ENCODE measurements at places on chromosomes 3 and 15. TPM values are rescaled to one million over a fixed set of nuclear protein-coding genes. Genes with fewer than 3 reads are reported as not detected.

DNA sequence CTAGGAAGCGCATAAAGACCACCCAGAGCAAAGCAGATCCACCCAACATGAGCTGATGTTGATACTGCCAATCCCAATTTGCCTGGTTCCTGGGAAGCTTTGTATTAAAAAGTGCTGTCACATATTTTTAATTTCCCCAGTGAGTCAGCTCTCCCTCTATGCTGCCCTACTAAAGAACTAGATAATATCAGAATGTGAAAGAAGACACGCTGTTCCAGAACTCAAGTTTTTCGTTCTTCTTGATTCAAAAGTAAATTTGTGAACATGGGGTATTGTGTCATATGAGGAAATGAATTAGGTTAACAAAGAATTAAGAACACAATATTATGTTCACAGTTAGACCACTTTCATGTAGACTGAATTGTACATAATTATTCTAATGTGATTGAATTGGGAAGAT is 734.2 kb upstream of the ALCAM start:
- DNase-seq, result no peak

DNA sequence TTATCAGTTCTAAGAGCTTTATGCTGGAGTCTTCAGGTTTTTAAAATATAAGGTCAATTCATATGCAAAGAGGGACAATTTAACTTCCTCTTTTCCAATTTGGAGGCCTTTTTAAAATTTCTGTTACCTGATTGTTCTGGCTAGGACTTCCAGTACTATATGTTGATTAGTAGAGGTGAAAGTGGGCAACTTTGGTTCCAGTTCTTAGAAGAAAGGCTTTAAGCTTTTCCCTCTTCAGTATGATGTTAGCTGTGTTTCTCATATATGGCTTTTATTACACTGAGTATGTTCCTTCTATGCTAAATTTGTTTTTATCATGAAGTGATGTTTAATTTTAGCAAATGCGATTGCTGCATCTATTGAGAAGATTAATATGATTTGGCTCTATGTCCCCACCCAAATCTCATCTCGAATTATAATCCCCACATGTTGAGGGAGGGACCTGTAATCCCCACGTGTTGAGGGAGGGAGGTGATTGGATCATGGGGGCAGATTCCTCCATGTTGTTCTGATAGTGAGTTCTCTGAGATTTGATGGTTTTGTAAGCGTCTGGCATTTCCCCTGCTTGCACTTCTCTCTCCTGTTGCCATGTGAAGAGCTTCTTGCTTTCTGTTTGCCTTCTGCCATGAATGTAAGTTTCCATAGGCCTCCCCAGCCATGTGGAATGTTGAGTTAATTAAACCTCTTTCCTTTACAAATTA is 33.8 kb downstream of the FAIM start:
- no peak for DNase-seq

GRCh38 chr3:10981961-10982360 is 10.6 kb upstream of the SLC6A1 start:
- no peak for DNase-seq

DNA sequence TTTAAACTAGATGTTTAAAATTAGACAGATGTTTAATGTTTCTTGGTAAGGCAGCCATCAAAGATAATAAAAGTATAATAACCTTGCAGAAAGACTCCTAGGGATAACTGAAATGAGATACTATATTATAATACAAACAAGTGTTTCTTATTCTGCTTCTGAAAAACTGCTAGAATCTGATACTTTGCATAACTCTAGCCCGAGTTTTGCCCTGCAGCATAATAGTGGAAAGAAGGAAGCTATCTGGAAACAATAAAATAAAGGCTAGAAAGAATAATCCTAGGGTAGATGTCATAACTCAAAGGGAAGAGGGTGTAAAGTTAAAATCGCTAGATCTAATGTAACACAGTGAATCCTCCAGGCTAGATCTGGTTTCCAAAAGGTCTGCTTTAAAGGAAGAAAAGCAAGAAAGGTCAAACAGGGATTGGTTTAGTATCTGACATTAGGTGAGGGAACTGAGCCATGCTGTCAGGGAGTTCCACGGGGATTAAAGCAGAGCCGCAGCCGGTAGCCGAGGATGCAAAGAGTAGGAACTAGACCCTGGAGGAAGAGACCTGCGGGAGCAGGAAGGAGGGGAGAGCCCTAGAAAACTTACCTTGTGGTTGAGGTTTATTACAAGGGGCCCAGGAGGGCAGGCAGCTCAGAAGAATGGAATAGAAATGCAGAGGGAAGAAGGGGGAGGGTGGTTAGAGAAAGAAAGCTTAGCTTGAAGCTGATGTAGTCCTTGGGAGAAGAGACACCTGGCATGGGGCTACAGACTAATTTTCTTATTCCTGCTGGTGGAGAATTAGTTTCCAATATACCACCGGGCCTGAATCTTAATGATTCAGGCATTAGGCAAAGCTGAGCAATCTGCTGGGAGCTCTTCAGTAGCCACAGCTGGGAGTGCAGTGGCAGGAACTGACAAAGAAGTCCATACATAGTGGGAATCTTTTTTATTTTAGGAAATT is 46.1 kb upstream of the TUSC7 start:
- no peak for DNase-seq

- DNase-seq, result peak; percentile 25
These were observed 78.8 kb downstream of the AAGAB start for GRCh38 chr15:67175643-67176071.

DNA sequence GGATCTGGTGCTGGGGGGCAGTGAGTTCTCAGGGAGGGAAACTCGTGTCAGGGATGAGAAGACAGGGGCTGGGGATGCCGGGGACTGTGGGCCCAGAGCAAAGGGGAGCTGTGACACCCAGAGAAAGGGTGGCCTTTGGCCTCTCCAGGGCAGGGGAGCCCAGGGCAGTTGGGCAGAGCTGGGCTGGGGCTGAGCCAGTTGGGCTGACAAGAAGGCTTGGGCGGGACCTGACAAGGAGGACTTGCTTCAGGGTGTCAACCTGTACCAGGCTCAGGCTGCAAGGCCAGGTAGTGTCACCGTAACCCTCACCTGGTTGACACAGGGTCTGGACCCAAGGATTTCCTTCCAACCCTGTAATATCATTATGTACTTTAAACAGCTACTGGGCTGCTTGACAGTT is 13.2 kb upstream of the ANPEP start:
- DNase-seq, result no peak

- no peak for DNase-seq
These were observed 130.2 kb upstream of the TOPAZ1 start for GRCh38 chr3:44111482-44111881.

- peak; percentile 73 for DNase-seq
These were observed 72.7 kb downstream of the DZIP3 start for GRCh38 chr3:108662142-108662738.

GRCh38 chr3:15519096-15519495 is 2.4 kb downstream of the COLQ start:
- no peak for DNase-seq

- no peak for DNase-seq
These were observed 197.7 kb downstream of the RBMS3 start for GRCh38 chr3:29478611-29479010.

DNA sequence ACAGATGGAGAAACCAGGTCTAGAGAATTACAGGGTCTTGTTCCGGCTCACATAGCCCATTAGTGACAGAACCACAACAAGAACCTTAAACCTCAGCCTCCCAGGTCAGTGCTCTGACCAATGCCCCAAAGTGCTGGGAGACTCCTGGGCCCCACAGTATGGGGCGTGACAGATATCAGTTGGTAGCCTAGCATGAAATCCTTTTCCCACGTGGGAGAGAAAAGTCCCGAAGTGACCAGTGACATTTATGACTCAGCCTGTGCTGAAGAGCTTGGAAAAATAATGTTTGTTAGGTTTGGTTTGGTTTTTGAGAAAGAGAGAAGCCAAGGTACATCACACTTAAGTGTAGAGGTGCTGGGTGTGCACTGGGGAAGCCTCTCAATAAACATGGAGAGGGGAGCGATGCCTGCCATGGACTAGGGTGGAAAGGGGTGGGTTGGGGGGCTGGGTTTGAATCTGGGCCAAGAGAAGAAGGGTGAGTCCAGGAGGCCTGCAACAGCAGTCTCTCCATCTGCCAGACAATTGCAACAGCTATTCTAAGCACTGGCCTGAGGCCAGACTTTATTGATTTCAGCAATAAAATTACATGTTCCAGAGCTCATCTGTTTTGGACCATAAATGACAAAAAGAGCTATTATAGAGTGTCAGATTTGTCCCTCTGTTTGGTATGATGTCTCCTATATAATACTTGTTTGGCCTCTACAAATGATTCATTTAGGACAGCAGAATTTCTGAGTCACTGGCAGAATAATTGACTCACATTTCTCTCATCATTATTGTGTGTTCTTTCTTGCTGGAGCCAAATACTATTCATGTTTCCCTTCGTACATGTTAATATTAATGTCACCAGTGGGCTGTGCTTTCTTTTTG is 43.4 kb downstream of the C2CD4A start:
- peak; percentile 96 for DNase-seq

- no peak for DNase-seq
These were observed 65.0 kb downstream of the AAGAB start for GRCh38 chr15:67189326-67190051.

- peak; percentile 50 for DNase-seq
These were observed 26.2 kb downstream of the POLR2M start for GRCh38 chr15:57732526-57733331.

- peak; percentile 61 for DNase-seq
These were observed 3.3 kb downstream of the HES1 start for GRCh38 chr3:194139071-194139813.

DNA sequence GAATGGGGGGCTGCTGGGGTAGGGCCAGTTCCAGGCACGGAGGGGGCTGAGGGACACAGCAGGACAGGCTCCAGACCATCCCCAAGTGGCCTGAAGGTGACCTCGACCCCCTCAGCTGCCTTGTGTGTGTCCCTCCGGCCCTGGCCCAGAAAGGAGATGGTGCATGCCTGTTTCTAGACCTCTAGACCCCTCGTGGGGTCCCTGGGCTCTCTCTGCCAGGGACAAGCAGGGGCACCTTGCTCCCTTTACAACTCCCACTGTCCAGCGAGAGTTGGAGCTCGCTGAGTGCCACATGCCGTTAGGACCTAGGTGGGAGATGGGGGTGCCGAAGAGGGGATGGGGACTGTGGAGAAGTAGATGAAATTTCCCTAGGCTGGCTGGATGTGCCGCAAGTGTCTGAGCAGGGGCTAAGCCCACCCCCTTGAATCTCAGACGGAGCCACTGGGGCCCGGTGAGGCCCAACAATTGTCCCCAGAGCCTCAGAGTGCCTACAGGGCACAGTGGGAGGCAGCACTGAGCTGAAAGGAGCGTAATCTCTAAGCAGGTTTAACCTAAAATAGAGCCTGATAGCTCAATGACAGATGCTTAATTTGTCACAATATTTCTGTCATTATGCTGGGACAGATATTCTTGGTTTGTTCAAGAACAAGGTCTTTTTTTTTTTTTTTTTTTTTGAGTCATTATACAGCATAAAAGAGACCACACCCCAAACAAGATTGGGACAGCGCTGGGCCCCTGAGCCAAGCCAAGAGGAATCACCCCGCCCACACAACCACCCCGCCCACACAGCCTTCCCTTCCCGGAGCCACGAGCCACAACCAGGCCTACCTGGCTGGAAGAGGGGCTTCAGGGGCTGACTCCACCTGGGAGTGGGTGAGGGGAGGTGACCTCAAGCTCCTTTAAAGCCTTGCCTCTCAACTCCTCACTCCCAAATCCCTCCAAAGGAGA is 23.6 kb upstream of the KLF13 start:
- DNase-seq, result no peak

GRCh38 chr3:70550723-70551319 is 238.4 kb upstream of the MDFIC2 start:
- DNase-seq, result peak; percentile 48

DNA sequence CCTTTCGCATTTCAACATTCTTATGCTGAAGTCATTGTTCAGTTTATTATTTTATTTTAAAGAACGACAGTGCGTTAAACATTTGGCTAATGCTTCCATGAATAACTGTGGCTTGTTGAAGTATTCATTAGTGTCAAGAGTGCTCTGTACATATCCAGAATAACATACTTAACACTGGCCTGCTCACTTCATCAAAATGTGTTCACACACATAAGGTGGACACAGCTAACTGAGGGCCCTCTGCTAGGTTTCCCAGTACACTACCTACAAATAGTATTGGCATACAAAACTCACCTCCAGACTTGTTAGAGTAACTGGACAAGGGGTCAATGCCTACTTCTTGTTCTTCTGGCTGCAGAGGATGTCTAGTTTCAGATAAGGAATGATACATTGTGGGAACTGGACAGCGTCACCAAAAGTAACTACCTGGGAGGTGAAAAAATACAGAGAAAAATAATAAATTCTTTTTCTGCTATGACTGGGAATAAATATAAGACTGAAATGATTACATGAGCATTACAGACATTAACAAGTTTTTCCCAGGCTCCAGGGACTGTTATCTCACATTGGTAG is 234.2 kb downstream of the TBC1D5 start:
- no peak for DNase-seq

The ROPN1 gene
- total RNA-seq, result not detected

The CKMT1A gene
- total RNA-seq, result not detected

The FAM81A gene
- under 0.01 TPM for total RNA-seq

The ABHD2 gene
- 32.1 TPM for total RNA-seq

The JAGN1 gene
- total RNA-seq, result 31.7 TPM

The GPR27 gene
- not detected for total RNA-seq

The RBM5 gene
- 148 TPM for total RNA-seq

The TMEM108 gene
- total RNA-seq, result not detected

The OIP5 gene
- total RNA-seq, result 3.3 TPM

The IQCH gene
- 1.0 TPM for total RNA-seq

The IL5RA gene
- total RNA-seq, result not detected

Measured in dermis microvascular lymphatic vessel endothelial cell (primary cell).